Amygdala (tissue), 56 donors: ENCODE measurements at places on chromosomes 3 and 15.

GRCh38 chr3:20307383-20307782 lies 121.4 kb upstream of the SGO1 start:
- no peak for DNase-seq

DNA sequence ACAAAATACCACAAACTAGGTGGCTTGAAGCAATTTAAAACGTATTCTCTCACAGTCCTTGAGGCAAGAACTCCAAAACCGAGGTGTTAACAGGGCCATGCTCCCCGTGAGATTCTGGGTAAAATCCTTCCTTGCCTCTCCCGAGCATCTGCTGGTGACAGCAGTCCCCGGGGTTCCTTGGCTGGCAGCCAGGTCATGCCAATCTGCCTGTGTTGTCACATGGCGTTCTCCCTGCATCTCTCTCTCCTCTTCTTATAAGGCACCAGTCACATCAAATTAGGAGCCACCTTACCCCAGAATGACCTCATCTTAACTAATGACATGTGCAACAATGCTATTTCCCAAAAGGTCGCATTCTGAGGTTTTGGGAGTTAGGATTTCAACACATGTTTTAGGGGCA lies 26.3 kb upstream of the LRRN1 start:
- DNase-seq = no peak

GRCh38 chr15:92638291-92638708 lies 17.3 kb downstream of the FAM174B start:
- DNase-seq = no peak

DNA sequence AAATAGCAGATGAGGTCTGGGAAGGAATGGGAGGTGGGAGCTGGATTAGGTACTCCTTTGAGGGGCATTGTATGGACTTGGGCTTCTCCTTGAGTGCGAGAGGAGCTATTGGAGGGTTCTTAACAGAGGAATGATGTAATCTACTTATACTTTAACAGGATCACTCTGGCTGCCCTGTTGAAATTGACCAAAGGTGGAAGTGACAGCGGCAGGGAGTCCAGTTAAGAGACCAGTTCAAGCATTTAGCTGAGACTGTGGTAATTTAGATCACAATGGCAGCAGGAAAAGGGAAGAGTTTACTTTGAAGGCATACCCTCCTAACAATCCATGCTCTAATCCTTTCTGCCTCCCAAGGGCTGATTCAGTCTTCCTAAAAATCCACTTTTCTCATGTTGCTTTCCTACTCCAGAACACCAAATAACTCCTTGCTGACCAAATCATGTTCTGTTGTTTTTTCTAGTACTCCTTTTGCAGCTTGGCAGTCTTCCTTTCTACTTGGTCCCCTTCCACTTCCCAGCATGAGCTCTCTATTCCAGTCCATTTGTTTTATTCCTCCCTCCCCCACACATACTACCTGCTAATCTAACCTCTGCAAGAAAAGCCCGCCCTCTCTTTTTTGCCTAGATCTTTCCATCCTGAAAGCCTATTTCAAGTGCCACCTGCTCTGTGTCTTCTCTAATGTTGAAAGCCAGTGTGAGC lies 139.4 kb downstream of the NECTIN3 start:
- DNase-seq = no peak

DNA sequence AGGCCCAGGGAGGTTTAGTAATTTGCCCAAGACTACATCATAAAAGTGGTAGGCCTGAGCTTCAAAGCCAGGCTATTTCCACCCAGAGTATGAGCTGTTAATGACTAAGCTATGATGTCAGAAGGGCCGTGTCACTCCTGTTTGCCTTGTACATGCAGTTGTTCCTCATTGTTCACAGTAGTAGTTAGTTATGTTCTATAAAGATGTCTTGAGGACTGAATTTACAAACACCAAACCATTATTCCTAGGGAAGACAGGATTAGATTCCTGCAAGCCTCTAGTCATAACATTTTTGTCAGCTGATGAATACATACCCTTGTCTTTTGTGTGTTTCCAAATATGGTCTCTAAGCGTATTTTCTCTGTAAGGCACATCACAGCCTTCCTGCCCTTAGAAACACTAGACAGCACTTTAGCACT lies 20.9 kb upstream of the LARS2 start:
- no peak for DNase-seq

- no peak for DNase-seq
These were observed 186.9 kb downstream of the OPA1 start for GRCh38 chr3:193779933-193780332.

DNA sequence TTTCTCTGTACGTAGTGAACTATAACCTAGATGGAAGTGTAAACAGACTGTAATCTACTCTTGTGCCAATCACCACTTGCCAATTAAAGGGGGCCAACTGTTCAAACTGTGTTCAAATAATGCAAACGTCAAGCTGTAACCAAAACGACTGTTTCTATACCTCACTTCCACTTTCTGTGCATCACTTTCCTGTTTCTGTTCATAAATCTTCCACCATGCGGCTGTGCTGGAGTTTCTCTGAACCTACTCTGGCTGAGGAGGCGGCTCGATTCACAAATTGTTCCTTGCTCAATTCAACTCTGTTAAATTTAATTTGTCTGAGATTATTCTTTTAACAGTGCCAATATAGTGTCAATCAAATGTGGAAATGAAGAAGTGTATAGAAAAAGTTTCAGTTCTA lies 206.7 kb upstream of the TBC1D5 start:
- no peak for DNase-seq

DNA sequence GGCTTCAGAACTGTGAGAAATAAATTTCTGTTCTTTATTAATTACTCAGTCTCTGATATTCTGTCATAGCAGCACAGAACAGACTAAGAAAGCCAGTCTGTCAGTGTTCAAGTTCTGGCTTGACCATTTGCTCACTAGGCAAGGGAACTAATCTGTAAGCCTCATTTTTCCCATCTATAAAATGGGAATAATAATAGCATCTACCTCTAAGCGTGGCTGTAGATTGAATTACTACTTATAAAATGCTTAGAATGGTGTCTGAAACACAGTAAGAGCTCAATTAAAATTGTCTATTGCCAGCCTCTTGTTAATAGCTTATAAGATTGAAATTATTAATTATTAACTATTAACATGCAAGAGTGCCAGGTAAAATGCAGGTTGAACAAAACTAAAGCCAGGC lies 209.7 kb upstream of the LRRFIP2 start:
- no peak for DNase-seq

DNA sequence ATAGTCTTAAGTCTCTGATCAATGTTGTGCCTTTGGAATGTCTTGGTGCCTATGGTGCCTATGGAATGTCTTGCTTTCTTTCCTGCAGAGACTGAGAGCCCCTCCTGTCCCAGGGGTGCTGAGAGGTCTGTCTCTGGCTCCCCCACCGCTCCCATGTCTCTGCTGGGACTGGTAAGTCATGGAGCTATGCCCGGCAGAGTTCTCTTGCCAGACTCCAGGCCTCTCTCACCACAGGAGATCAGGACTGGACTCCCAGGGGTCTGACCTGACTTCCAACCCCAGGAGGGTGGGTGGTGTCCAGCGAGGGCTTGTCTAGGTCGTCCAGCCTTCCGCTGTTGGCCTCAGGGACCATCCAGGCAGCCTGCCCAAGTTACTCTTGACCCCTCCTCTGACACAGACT lies 14.0 kb upstream of the CYP11A1 start:
- no peak for DNase-seq

DNA sequence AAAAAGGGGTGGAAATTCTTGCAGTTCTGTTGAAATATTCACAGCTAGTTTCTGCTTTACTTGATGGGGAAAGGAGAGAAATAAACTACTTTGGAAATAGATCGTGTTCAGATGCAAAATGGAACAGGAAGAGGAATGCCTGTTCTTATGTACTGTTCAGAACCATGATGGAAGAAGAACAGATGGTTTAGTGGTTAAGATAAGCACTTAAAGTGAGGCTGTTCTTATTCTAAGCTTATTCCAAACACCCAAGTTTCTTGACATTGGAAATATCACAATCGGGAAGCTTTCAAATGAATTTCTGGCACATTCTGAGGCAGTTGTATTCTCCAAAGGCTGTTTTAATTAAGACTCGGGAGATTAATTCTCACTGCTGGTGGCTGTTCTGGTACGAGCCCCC lies 228.5 kb downstream of the LSAMP start:
- DNase-seq = no peak

GRCh38 chr3:44476181-44476611 lies 1.3 kb downstream of the ZNF445 start:
- no peak for DNase-seq

DNA sequence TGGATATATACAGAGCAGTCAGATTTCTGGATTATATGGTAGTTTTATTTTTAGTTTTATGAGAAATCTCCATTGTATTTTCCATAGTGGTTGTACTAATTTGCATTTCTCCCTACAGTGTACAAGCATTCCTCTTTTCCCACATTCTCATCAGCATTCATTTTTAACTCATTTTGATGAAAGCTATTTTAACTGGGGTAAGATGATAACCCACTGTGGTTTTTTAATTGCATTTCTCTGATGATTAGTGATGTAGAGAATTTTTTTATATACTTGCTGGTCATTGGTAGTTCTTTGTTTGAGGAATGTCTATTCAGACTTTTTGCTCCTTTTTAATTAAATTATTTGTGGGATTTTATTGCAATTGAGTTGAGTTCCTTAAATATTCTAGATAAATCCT lies 903.6 kb downstream of the DIPK2A start:
- no peak for DNase-seq

DNA sequence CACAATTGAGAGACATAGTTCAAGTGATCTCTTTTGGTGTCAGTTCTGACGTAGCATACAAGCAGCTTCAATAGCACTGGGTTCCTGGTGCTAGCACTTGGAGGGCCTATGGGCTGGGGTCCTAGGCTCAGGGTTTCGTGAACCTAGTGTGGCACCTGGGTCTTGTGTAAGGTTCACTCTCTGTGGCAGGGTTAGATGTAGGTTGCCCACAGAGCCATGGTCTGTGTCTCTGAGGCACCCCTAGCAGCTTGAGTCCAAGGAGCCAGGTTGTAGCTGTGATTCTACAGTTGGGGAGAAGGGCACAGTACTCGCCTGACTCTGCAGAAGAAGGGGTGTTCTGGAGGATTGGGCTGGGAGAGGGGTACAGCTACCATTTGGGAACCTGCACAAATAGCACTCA lies 282.6 kb upstream of the LRRC3B start:
- no peak for DNase-seq
